Stimulated activated CD8-positive, alpha-beta memory T cell treated with anti-CD3 and anti-CD28 coated beads, Interleukin-15, amount 100 ng/mL, for 1 hour (primary cell): ENCODE measurements at places on chromosomes 3 and 15.

- no peak for DNase-seq
Measured at GRCh38 chr3:16767006-16767405, 117.7 kb upstream of the PLCL2 start.

GRCh38 chr15:94674296-94674695 lies 442.9 kb downstream of the MCTP2 start:
- no peak for DNase-seq

GRCh38 chr3:69322158-69322509 lies 63.8 kb downstream of the FRMD4B start:
- no peak for DNase-seq

DNA sequence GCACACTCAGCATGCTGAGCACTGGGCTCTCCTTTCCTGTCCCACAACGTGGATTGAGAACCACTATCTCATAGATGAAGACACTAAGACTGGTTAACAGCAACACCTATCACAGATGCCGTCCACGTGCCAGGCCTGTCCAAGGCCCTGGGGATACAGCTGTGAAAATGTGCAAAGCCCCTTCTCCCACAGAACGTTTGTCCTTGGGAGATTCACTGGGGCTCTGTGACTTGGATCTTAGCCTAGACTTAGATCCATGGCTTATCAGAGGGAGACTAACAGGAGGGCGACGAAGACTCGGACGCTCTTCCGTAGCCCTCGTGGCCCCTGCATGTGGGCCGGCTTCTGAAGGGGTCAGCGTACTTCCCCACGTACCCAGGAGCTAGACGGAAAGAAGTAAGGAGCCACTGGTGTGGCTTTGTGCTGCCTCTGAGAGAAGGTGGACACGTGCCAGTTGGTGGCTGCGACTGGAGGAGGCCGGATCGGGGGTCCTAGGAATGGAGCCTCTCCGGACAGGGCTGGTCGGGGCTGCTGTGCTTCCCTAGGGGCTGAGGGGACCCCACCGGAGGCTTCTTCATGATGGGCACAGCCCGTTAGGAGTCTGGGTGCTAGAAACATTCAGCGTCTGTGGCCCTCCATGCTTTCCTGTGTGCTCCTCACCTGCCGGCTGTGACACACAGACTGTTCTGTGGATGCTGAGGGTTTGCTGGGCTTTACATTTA lies 964 bp downstream of the NRROS start:
- no peak for DNase-seq

DNA sequence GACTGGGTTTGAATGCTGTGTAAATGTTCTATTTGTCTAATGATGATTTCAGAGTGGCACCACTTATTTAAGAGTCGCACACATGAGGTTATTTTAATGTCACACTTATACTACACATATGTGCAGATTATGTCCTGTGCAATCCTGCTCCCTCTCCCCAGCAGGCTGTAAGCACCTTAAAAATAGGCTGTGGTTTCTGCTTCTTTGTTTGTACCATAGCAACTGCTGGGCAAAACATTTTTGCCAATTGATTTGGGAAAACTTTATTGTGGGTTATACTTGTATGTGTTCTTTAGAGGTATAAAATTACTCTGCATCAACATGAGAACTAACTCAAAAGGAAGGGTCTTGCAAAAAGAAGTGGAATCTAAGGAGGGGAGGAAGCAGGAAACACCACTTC lies 318.5 kb downstream of the NTRK3 start:
- DNase-seq, result no peak

DNA sequence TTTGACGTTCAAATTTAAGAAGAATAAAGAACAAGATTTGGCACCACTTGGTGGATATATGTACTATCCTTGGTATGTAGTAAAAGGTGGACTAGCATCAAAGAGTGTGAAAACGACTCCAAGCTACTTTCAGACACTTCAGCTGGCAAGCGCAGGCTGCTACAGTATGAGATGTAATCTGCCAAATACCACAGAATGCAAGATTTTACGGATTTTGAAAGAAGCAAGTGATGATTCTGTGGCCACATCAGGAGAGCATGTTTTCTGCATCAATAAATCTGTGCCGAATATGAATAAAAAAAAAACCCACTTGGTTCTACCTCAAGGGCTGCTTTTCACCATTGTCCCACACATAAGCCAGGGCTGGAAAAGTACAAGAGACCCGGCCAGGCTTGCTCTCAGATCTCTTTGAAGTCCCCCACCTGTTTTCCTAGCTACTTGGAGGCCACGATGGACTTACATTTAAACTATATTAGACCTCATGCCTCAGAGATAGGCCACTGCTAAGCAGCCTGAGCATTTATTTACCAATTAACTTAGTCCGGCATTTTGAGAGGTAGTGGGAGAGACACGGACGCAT lies 37.4 kb downstream of the MYO1E start:
- no peak for DNase-seq

GRCh38 chr3:31704156-31704555 lies 171.4 kb downstream of the STT3B start:
- DNase-seq, result no peak

- DNase-seq, result no peak
Measured at GRCh38 chr15:33959844-33960548, 8.3 kb upstream of the CHRM5 start.

- no peak for DNase-seq
Measured at GRCh38 chr3:57840473-57840872, 84.4 kb downstream of the SLMAP start.

DNA sequence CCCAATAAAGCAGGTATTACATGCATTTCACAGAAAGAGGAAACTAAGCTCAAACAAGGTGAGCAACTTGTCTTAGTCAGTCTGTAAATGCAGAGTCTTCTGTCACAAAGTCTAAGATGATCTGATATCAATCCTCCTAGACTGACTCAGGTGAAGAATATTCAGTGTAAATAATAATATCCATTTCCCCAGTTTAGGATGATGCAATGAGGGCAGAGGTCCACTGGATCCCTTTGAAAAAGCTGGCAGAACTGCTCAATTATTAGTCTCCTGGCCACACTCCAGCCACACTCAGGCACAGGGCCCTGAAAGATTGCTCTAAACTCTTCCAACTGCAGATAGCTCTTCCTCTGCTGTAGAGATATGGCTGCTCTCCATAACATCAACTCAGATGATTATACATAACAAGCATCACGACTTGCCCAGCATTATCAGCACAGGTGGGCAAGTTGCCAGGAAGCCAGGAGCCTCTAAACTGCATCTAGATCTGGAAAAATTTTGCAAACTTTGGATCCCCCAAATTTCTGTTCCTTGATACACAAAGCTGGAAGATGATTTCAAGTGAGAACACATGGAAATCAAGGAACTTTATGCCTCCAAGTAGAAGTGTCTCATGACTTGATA lies 129.8 kb upstream of the CPNE4 start:
- no peak for DNase-seq

DNA sequence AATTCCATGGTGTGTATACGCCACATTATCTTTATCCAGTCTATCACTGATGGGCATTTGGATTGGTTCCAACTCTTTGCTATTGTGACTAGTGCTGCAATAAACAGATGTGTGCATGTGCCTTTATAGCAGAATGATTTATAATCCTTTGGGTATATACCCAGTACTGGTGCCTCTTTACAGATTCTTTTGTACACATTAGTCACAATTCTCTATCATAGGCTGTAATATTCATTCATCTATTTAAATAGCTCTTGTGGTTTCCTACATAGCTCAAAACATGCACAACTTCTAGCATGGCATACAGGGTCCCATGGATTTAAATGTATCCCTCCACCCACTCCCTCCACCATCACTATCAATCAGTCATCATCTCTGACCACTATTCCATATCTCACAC lies 324.1 kb upstream of the CADM2 start:
- DNase-seq, result no peak

- DNase-seq, result no peak
Measured at GRCh38 chr3:114408736-114409670, 115.2 kb downstream of the TIGIT start.

DNA sequence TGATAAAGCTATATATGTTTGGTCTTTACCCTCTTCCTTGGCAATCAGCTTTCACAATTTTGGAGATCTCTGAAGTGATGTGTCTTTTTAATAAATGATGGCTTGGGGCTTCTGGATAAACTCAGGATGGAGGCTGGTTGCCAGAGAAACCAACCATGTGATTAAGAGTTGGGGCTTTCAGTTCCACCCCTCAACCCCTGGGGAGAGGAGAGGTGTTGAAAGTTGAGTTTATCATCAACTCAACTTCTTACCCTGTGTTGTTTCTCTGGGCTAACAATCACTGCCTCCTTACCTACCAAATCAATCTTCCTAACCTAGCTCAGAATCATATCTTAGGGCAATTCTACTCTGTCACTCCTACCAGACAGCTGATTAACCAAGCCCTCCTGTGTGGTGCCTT lies 735.8 kb downstream of the ZPLD1 start:
- DNase-seq, result no peak

GRCh38 chr15:36964626-36965025 lies 135.7 kb downstream of the MEIS2 start:
- DNase-seq, result no peak
